ENCODE measurements at places on chromosomes 16 and 17.
A peak's percentile ranks its signal among the peaks of the same experiment; 100 is the strongest.

DNA sequence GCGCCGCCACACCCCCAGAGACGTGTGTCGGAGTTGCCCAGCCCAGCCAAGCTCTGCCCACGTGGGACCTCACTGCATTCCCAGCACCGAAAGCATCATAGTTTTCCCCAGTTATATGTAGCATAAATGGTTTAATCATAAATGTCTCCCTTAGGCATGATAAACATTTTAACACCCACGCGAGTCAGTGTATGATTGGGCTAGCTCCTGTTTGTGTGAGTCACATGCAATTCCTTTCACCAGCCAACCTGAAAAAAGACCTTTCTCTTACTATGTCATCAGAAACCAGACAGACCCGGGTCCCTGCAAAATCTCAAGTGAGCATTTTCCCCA is 9.2 kb downstream of the TAF1C start:
- peak; percentile 21 for DNase-seq

GRCh38 chr17:77083531-77083930 is 57.2 kb upstream of the SEC14L1 start:
- no peak for DNase-seq

- DNase-seq: no peak
These were observed 332.0 kb downstream of the BCAS3 start for GRCh38 chr17:61009663-61010062.

DNA sequence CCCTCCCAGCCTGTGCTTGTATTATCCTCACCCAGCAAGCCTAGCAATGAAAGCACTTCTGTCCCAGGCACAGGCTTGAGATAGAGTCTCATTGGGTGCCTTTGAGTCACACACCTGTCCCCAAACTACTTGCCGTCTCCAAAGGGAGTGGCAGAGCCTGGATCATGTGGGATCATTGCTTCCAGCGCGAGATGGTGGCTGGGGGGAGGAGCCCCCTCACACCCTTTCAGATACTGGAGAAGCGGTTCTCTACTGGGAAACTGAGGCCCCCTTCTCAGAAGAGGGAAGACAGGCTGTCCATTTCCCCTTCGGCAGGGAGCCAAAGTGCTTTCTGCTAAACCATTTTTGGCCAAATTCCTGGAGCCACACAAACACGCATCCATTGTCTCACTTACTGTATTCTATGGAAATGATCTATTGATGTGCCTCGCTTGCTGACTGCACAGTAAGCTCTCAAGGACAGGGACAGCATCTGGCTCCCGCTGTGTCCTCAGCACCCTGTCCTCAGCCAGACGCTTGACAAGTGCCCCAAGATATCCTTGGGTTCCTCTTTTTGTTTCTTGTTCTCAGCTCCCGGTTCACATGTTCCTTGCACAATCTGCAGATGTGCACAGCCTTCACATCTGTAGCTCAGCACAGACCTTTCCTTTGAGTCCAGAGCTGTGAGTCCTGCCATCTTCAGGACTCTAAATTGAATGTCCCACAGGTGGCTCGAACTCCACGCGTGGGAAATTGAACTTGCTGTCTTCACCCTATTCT is 26.0 kb upstream of the DLX3 start:
- DNase-seq: no peak

DNA sequence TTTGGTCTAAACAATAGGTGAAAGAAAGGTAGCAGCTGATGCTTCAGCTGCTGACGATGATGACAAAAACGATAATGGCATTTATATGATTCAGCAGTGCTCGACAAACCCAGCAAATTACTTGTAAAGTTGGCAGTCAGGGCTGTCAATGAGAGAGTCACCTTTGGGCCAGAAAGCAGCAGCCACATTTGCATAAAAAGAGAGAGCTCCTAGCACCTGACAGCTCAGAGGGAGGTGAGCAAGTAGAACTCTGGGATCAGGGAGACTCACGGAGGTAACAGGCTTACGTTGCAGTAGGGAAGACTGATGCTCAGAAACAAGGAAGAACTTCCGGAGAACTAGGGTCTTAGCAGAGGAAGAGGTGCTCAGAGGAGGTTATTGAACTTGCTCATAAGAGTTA is 291.9 kb upstream of the ZFHX3 start:
- DNase-seq: no peak

DNA sequence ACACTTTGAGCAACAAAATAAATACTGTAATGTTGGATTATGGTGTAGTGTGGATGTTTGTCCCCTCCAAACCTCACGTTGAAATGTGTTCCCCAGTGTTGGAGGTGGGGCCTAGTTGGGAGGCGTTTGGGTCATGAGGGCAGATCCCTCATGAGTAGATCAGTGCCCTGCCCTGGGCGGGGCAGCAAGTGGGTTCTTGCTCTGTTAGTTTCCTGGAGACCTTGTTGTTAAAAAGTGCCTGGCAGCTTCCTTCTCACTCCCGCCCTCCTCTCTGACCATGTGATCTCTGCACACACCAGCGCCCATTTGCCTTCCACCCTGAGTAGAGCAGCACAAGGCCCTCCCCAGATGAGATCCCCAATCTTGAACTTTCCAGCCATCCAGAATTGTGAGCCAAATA is 67.7 kb downstream of the MPRIP start:
- DNase-seq: no peak

DNA sequence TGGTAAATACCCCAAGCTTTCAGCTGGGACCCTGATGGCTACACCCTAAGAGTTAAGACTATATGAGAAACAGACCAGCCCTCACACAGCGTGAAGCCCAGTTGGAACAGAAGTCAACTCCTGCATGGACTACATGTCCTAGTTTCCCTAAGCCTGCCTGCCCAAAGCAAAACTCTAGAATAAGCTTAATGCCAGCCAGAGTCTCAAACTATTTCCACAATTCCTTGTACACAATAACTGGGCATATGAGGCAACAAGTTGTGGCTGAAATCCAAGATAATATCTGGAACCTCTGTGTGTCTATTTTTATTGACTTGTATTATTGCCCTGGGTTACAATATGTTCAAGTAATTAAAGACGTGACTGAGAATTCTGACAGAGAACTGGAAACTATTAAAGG is 19.4 kb downstream of the MYH10 start:
- DNase-seq: no peak

- no peak for DNase-seq
These were observed 941 bp upstream of the MRPS34 start for GRCh38 chr16:1773703-1774447.
